ENCODE measurements at places on chromosomes 4 and X.

DNA sequence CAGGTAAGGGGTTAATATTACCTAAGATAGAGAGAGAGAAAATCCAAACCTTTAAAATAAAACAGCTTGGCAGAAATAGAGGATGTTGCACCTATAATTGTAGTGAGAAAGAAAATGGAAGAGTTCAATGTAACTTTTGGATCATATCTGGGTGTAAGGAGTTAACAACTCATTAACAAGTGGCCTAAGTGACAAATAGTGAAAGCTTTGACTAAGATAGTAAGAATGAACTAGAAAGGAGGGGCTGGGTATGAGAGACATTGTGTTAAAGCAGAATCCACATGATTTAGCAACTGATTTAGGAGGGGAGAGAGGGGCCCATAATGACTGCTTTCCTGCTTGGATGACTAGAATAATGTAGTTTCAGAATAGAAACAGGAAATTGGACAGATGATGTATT, 761.0 kb downstream of the IL1RAPL1 start:
- DNase-seq: no peak

GRCh38 chrX:151570561-151570960, 7.1 kb downstream of the PASD1 start:
- no peak for DNase-seq

DNA sequence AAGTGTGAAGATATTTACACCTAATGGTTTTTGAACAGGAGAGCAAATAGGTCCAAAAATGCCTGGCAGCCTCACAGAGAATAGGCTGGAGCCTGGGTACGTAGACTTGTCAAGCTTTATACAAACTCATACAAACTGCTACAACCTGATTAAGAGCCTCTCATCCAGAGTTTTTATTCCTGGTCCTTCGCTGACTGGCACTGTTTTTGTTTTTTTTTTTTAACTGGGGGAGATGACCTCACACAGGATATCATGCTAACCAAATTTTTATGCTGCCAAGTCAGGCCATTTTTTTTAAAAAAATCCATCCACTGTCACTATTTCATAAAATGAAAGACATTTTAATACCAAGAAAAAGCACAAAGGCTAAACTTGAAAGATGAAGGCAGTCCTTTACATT, 1.9 kb downstream of the FAM114A1 start:
- DNase-seq: no peak

GRCh38 chr4:39362827-39363226, 3.3 kb downstream of the RFC1 start:
- no peak for DNase-seq

DNA sequence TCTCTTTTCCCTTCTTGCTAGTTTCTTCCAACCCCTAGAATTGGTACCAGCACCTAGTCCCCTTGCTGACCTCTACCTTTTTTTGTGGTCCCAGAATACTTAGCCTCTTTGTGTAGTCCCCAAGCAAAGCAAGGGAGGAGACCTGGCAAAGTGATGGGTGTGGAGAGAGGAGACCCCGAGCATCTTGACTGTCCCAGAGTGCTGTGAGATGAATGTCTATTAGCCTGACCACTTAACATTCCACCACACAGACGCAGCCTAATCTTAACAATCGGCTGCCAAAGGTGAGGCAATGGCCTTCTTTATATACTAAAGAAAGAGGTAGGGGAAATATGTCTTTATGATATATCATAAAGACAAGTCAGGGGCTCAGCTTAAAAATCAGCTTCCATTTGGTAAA, 55.9 kb downstream of the TRIM2 start:
- no peak for DNase-seq
